ENCODE measurements at places on chromosomes 6 and 20.

GRCh38 chr6:125196613-125197012 lies 43.0 kb downstream of the TPD52L1 start:
- DNase-seq, result no peak

- DNase-seq, result no peak
These were observed 117.6 kb downstream of the EPB41L2 start for GRCh38 chr6:130945401-130945919.

DNA sequence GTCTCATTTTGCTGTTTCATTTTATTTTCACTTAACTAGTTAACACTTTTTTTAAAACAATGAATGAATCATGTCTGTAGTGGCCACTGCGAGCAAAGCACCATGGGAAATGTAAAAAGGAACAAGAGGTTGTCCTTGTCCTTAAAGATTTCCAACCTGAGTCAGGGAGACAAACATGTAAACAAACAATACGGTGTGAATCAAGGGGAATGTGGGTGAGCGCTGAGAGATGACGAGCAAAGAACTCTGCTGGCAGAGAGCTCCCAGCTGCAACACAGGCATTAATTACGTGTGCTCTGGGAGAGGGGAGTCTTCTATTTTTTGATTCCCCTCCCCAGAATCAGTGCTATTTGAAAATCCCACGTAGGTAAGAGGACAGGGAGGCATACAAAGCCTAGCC lies 84.3 kb downstream of the ATXN1 start:
- DNase-seq, result peak; percentile 20

DNA sequence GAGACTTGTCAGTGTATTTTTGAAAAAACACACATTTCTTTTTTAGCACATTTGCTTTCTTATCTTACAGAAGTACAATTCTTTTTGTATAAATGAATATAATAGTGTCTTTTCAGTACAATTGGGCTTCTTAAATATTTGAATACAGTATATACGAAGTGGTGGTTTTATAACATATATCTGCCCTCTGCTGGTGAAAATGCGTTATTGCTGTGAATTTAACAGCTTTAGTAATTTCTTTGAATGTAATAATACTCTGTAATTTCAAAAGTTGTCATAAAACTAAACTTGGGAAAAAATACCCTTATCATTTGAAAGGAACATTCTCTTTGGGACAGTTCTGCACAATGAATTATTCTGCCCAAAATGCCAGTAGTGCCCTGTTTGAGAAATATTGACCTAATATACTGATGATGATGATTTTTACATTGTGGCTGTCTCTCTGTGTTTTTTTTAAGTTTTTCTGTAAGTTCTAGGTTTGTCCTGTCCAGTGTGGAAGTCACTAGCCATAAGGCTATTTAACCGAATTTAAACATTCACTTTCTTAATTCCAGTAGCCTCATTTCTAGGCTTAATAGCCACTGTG lies 19.0 kb downstream of the SMAP1 start:
- no peak for DNase-seq

DNA sequence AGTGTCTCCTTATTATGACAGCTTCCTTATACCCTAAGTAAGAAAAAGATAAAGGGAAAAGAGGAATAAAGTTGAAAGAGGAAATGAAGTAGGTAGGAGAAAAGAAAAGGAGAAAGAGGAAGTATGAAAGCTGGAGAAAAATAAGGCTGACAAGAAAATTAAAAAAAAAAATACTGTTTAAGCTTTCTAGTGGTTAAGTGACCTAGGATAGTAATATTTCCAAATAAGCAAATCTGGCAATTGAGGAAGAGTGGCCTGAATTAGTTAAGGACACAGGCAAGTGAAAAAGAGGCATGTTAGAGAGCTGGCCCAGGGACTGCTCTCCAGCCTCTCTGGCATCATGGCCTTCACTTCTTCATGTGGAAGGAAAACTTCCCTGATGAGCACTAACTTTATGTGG lies 76.5 kb upstream of the ADGRF1 start:
- no peak for DNase-seq

GRCh38 chr6:41690541-41691330 lies 44.7 kb downstream of the TFEB start:
- no peak for DNase-seq

GRCh38 chr6:38236631-38237030 lies 403.1 kb downstream of the BTBD9 start:
- DNase-seq, result no peak

- peak; percentile 2 for DNase-seq
These were observed 193.1 kb upstream of the SHLD1 start for GRCh38 chr20:5557123-5557522.

- DNase-seq, result no peak
These were observed 7.4 kb upstream of the ULBP3 start for GRCh38 chr6:150076196-150076893.

- DNase-seq, result no peak
These were observed 25.3 kb downstream of the SRPK1 start for GRCh38 chr6:35895560-35895959.

DNA sequence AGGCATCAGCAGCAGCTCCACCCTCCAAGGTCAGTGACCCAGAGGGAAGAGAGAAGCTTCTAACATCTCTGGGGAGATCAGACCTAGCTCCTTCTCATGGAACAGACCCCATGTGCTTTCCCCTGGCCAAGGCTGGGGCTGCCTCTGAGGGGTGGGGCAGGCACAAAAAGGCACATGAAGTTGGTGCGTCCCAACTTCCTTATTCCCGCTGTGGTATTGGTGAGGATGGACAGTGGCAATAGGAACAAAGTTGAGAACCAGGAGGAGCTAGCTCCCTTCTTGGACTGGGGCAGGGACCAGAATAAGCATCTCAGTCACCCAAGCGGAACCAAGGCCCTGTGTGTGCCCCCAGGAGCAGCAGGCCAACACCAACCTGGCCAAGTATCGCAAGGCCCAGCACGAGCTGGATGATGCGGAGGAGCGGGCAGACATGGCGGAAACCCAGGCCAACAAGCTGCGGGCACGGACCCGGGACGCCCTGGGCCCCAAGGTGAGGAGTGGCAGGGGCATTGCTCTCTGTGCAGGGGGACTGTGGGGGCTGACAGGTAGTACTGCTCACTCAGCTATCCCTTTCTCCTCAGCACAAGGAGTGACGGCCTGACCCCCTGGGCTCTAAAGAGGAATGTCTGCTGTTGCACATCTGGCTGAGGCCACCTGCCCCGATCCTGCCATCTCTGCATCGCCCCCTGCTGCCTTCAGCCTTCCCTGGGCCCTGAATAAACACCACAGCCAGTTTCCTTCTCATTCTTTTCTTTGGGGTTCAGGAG lies 46.1 kb downstream of the MYH7B start:
- DNase-seq, result no peak

- no peak for DNase-seq
These were observed 21.3 kb downstream of the CD40 start for GRCh38 chr20:46139266-46139889.

GRCh38 chr6:125194941-125195340 lies 41.4 kb downstream of the TPD52L1 start:
- no peak for DNase-seq

DNA sequence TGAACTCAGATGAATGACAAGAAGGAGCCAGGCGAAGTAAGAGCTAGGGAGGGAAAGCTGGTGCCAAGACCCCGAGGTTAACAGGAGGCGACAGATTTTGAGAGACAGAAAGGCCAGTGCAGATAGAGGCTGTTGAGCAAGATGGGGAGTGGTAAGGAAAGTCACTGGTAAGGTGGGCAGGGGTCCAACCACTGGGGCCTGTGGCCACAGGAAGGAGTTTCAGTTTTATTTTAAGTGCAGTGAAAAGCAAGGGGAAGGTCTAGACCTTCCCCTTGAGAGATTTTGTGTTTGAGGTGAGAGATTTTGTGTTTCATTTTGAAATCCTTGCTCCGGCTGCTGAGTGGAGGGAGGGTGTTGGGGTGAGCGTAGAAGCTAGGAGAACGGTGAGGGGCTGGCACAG lies 41.8 kb upstream of the APCDD1L start:
- no peak for DNase-seq

DNA sequence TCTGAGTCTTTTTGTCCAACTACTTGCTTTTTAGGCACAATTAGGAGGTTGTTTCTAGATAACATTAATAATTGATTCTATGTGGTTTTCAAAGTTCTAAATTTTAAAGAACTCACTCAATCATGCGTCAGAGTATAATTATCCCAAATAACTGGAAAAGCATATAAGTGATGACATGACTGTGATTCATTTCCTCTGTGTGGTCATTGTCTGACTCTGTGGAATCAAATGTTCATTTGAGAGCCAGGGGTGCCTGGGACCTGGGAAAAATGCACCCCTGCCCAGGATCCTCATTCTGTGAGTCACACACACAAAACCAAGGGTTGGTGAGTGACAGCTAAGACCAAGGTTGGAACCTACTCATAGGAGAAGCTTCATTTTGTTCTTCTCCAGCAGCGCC lies 127.1 kb upstream of the MLIP start:
- DNase-seq, result no peak

- DNase-seq, result no peak
These were observed 523 bp upstream of the COX7A2 start for GRCh38 chr6:75244063-75244584.

DNA sequence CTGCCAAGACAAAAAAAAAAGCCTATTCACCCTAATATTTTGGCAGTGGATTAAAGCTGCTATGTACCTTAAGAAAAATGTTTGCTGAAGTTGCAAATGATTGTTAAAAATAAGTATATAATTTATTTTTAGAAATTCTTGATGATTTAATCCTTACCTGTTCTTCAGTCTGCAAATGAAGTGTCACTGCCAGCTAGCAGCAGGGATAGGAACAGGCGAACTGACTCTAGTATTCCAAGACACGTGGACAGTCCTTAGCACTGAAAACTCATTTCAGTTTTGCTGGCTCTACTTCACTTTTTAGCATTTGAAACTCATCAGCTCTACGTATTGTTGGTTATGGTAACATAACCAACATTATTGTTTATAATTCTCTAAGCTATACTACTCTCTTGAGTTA lies 204.4 kb upstream of the ID4 start:
- no peak for DNase-seq

GRCh38 chr20:9884061-9884460 lies 45.2 kb upstream of the PAK5 start:
- no peak for DNase-seq

DNA sequence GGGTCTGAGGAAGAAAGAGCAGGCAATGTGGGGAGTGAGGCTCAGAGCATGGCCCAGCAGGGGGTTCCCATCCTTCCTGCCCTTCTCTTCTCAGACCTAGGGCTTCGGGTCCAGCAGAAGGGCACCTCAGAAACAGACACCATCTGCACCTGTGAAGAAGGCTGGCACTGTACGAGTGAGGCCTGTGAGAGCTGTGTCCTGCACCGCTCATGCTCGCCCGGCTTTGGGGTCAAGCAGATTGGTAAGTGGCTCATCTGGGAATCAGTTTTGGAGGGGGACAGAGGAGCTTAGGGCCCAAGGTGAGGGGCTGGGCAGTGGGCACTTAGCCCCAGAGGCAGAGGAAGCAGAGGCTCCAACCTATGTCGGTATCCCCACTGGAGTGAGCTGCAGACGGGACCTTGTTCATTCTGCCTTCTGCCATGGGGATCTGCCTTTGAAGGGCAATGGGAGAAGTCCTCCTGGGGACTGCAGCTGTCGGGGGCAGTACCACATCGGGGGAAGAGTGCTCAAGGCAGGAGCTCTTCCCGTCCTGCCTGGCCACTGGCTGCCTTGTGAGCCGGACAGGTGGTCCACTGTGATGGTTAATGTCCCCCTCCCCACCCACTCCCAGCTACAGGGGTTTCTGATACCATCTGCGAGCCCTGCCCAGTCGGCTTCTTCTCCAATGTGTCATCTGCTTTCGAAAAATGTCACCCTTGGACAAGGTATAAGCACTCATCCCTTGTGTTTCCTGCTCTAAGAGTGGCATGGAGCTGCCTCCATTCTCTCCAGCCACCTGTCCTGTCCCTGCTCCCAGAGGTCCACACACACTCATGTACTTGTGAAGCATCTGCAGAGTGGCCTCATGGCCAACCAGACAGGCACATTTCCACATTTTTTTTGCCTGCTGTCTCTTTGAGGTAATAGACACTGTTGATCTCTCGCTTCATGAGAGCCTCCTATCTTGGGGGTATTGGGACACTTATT lies 4.7 kb downstream of the CD40 start:
- no peak for DNase-seq

DNA sequence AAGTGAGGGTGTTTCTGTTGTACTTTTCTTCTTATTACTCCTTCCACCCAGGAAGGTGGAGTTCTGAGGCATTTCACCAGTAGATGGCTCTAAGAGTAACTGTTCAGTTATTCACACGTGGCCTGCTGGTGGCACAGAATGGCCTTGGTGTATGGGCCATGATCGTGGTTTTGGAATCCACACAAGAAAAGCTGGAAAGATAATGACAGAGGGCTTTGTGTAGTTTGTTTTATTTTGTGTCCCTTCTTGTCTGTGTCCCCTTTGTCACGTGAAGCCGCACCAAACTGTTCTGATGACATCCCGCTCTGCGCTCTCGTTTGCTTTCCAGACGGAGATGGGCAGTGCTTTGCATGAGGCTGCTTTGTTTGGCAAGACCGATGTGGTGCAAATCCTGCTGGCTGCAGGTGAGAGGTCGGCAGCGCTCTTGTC lies 93.4 kb downstream of the ANKS1A start:
- no peak for DNase-seq

DNA sequence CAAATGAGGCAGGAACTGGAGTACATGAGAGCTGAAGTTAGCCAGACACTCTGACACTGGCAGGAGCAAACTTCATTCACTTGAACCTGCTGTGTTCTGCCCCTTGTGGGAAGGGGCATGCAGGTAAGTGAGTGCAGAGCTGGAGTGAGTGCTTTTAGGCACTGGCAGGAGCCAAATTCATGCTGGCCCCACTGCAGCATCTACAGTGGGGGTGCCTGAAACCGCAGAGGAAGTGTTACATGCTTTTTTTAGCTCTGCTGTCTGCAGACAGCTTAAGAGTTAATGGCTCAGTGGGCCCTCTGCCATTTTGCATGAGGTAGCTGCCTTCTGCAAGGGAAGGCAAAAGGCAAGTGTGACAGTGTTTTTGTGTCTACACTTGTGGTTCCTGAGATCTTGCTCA lies 167.9 kb upstream of the SYNCRIP start:
- DNase-seq, result peak; percentile 1

DNA sequence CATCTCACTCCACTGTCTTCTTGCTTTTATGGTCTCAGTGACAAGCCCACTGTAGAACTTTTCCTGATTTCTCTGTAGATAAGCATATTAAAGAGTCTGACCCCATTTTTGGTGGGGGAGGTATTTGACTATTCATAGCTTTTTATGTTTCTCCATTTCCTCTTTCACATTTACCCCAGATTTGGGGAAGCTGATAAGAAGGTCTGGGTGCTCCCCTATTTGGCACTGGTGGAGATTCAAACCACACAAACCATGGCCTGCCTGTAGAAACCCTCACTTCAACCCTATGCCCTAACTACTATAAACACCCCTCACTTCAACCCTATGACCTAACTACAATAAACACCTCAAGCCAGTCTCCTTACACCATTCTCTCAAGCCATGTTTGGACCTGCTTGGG lies 196.2 kb upstream of the SYNDIG1 start:
- DNase-seq, result no peak
